GM04503 (cell line): ENCODE measurements at places on chromosomes 13 and 19.

GRCh38 chr13:58531614-58532013, 900.1 kb downstream of the PCDH17 start:
- no peak for DNase-seq

DNA sequence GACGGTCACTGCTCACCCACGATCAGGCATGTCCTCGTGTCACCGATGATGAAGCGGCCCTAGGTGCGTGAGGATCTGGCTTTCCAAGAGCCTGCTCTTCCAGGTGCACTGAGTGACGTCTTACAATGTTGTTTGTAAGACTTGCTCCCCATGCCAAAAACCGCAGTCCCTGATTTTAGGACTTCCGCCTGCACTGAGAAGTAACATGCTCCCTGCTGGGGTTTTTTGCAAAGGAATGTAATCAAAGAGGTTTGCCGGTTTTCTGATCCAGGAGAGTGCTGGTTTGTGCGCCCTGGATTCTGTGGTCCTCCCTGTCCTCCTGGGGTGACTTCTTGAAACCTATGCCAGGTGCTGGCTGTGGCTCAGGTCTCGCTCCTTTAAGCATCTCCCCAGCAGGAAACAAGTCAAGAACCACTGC, 38.8 kb downstream of the MYO9B start:
- no peak for DNase-seq

DNA sequence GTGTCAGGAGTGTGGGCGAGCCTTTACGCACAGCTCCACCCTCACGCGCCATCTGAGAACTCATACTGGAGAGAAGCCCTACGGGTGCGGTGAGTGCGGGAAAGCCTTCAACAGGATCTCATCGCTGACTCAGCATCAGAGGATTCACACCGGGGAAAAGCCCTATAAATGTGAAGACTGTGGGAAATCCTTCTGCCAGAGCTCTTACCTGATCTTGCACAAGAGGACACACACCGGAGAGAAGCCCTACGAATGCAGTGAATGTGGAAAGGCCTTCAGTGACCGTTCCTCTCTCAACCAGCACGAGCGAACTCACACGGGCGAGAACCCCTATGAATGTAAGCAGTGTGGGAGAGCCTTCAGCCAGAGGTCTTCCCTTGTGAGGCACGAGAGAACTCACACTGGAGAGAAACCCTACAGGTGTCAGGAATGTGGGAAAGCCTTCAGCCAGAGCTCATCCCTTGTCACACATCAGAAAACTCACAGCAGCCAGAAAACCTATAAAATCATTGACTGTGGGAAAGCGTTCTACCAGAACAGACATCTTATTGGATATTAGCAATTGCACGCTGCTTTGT, 6.9 kb upstream of the ZNF555 start:
- DNase-seq: no peak

GRCh38 chr19:58227964-58228584, 640 bp upstream of the ZNF544 start:
- DNase-seq: peak; percentile 0

- DNase-seq: no peak
These were observed 58.6 kb upstream of the SPRY2 start for GRCh38 chr13:80399340-80400163.

DNA sequence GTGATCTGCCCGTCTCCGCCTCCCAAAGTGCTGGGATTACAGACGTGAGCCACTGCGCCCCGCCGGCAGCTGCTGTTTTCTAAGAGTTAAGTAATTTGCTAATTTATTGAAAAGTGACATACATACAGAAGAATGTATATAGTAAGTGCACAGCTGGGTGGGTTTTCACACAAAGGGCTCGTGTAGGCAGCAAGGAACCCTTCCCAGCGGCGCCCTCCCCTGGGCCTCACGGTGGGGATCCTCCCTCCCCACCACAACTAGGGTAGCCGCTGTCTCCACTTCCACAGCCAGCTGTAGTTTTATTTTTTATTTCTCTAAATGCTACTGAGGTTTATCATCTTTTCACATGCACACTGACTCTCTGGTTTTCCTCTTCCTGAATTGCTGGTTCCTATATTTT, 64.9 kb downstream of the CRYL1 start:
- no peak for DNase-seq

DNA sequence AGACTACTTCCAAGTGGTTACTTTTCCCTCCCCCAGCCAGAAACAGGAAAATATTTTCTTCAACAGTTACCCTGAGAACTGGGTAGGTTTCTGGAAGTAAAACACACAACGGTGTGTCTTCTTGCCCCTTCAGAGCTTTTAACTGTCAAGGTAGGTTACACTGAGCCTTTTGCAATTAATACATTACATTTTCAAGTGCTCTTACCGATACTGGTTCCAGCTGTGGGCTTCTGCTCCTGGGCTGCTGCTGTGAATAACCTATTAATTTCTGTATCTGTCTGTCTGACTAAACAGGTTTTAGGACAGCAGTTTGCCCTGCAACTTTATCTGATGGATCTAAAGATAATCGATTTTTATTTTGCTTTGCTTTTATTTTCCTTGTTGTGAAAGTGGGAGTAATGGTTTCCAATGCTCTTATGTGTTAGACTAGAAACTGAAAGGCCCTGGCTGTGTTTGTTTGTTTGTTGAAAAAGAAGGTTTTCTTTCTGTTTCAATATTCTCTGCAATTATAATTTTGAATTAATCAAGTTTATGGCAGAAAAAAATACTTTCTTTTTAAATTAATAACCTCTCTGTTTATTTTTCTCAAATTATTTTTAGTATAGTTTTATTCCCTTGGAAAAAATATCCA, 196.7 kb upstream of the SLITRK6 start:
- DNase-seq: no peak
